ENCODE measurements at places on chromosomes 16 and 17.

- DNase-seq = no peak
These were observed 7.4 kb upstream of the GOSR2 start for GRCh38 chr17:46915596-46915995.

GRCh38 chr17:19752216-19753050 is 4.3 kb upstream of the ALDH3A1 start:
- no peak for DNase-seq

GRCh38 chr17:46817151-46817900 is 1.2 kb downstream of the WNT3 start:
- no peak for DNase-seq

DNA sequence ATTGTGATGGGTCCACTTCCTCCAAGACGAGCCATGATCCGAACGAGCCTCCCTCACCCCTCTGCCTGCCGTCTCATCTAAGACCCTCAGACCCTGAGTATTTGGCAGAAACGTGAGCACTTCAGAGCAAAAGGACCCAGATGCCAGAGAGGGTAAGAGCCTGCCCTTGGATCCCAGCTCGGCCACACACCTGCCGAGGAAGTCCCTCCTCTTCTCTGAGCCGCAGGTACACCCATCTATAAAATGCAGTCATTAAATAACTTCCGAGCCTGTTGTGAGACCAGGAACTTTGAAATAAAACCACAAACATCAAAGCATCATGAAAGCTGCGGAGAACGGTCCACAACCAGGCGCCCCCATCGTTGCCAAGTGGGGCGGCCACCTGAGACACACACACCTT is 64.8 kb upstream of the DOC2B start:
- DNase-seq = no peak

- DNase-seq = no peak
These were observed 363.1 kb downstream of the CA10 start for GRCh38 chr17:51795401-51795800.
